ENCODE measurements at places on chromosomes 2 and 18. TPM values are rescaled to one million over a fixed set of nuclear protein-coding genes. Genes with fewer than 3 reads are reported as not detected.

The SPDYA gene
- total RNA-seq, result 1.4 TPM

The NGEF gene
- total RNA-seq, result 2.1 TPM

The SPEG gene
- 275 TPM for total RNA-seq

The SP140 gene
- total RNA-seq, result 0.07 TPM

The TXNDC9 gene
- total RNA-seq, result 27.5 TPM

The COL4A4 gene
- total RNA-seq, result 0.14 TPM

The SP110 gene
- total RNA-seq, result 0.35 TPM

The ATOH8 gene
- total RNA-seq, result 10.6 TPM

The GCG gene
- not detected for total RNA-seq

The FRZB gene
- 9.6 TPM for total RNA-seq

The CENPA gene
- total RNA-seq, result 1.9 TPM
